ENCODE measurements at places on chromosomes 16 and 17.

DNA sequence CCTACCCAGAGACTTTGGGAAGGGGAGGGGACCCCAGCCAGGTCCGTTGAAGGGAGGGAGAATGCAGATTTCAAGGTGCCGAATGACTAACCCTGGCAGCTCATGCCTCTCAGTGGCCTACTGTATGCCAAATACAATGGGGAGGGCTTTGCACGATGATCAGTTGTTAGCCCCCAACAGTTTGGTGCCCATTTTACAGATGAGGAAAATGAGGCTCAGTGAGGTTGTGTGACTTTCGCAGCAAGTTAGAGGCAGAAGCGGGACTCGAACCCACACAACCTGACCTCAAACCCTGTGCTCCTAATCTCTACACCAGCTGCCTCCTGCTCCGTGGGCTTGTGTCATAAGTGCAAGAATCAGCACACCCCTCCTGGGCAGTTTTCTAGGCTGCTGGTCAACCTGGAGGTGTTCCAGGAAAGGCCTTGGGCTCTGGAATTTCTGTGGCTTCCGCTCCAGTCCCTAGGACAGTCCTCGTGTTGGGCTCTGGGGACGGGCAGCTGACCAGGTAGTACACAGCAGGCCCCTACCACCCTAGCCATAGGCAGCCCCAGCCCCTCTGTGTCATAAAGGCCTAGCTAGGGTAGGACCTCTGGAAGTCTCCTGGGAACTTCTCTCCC is 11.9 kb upstream of the NAGPA start:
- no peak for DNase-seq

DNA sequence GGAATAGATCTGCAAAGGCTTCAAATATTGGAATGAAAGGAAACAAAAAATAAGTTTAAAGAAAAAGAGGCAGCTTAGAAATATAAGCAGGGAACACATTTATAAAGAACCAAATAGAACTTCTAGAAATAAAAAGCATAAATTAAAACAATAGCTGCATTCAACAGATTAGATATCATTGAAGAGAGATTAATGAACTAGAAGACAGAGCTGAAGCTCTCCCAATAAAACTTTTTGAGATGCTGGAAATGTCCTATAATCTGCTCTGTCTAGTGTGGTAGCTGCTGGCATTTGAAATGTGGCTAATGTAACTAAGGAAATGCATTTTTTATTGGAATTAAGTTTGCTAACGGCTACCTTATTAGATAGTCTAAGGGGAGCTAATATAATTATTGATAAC is 115.6 kb downstream of the MAP2K4 start:
- no peak for DNase-seq

GRCh38 chr16:83705856-83706255 is 101.9 kb upstream of the HSBP1 start:
- peak; percentile 74 for DNase-seq

DNA sequence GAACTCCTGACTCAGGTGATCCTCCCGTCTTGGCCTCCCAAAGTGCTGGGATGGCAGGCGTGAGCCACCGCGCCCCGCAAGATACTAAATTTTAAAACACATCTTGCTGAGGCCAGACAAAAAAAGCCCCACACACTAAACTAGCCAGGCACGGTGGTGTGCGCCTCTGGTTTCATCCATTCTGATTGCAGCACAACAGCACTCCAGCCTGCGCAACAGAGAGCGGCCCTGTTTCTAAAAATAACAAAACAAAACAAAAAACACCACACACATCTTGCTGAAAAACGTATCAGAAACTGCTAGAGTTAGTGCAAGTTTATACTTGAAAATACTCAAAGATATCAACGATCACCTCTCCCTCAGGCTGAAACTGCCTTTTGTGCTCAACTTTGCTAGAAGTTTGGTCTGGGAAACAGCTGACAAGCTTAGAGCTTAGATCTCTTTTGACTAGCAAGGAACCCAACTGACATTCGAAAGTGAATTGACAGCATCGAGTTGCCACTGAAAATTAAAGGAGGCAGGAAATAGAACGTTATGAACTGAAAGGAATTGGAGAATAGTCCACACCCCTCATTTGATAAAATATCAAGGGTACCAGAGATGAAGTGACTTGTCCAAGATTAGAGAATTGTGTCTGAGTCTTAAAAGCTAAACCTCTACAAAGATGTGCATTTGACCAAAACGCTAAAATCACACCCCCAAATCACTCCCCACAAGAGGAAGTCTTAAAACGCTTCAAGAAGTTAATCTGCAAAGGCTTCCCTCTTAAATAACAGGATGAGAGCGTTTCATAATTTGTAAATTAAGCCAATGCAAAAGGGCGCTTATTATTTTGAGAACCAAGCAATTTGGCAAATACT is 908 bp downstream of the COG4 start:
- DNase-seq: no peak

- DNase-seq: no peak
Measured at GRCh38 chr17:20203761-20204263, 194.7 kb downstream of the SPECC1 start.

DNA sequence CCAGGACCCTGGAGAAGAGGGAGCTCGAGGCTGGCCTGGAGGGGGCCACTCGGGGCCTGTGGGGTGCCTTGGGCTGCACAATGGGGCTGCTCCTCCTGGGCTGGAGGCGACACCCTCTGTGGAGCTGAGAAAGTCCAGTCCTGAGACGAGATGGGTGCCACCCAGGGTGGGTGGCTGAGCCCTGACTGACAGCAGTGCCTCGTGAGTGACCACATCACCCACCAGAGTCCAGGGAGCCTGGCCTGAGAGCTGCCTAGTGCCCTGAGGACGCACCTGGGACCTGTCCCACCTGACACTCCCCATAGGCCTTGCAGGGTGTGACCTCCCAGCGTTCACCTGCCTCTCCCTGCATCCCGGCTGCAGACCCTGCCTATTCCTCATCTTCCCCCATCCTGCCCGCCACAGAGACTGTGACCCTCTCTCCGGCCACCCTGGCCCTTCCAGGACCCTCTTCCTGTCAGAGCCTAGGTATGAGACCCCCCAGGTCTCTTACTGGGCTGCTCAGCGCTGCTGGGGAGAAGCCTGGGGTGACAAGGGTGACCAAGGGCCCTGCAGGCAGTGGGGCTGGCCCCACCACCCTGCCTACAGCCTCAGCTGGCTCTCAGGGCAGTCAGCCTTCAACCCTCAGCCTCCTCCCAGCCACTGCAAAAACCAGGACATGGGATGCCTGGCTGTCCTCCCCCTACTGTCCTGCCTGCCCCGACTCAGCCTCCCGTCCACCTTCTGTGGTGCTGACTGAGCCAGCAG is 41.2 kb downstream of the TNFRSF13B start:
- no peak for DNase-seq

DNA sequence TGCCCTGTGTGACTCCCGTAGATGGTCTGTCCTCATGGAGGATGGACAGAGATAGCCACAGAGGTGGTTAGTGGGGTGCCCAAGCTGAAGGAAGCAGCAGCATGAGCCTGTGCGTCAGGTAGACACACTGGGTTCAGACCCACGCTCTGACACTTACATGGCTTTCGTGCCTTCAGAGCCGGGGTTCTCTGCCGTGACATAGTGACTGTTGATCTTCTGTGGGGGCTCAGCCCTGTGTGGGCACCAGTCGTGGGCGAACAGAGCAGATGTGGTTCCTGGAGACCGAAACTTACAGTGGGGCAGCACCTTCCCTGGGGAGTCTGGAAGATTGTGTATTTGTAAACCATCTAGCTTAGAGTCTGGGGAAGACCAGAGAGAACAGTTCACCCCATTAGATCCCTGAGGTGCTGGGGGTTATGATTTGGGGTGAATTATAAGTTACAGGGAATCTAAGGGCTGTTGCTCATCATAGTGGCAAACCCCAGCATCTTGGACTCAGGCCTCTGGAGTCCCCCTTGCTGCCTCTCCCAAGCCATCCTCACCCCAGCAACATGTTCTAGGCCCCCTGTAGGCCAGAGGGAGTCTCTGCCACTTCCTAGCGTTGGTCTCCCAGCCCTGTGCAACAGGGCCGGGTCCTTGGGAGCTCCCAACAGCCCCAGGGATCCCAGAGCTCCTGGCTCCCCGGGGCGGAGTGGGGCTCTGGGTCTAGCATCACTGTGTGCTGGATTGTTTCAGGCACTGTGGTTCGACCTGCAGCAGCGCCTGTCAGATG is 28.6 kb downstream of the NECAB2 start:
- DNase-seq: no peak

DNA sequence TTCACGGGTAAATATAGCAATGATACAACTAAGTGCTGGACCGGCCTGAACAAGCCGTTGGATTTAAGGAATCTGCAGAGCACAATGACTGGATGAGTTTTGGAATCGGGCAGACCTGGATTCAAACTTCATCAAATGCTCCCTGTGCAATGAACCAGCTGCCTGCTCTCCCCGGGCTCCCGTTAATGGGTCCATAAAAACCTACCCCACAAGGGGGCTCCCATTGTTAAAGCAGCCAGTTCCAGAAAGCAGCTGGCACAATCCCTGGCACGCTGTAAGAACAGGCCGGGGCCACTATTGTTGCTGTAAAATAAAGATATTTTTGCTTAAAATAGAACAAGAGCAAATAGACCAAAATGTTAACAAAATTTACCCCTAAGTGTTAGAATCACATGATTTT is 131.9 kb downstream of the C16orf95 start:
- no peak for DNase-seq

GRCh38 chr17:17220529-17220928 is 14.4 kb upstream of the PLD6 start:
- no peak for DNase-seq

All from fibroblast of skin of right biceps (primary cell).